ENCODE measurements at places on chromosomes 1 and 21. TPM values are rescaled to one million over a fixed set of nuclear protein-coding genes. Genes with fewer than 3 reads are reported as not detected.

DNA sequence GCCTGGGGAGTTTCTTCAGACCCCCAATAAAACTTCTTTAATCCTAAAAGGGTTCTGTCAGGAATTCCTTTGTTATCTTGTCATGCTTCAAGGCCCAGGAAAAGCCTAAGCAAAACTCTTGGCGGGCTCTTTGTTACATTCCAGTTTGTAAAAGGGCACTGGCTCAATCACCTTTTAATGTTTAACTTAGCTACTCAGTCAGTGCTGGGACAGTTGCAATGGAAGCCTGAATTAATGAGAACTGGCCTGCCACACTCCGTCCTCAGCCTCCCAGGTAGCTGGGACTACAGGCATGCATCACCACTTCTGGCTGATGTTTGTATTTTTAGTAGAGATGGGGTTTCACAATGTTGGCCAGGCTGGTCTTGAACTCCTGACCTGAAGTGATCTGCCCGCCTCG lies 21.3 kb upstream of the ASB17 start:
- no peak for DNase-seq

DNA sequence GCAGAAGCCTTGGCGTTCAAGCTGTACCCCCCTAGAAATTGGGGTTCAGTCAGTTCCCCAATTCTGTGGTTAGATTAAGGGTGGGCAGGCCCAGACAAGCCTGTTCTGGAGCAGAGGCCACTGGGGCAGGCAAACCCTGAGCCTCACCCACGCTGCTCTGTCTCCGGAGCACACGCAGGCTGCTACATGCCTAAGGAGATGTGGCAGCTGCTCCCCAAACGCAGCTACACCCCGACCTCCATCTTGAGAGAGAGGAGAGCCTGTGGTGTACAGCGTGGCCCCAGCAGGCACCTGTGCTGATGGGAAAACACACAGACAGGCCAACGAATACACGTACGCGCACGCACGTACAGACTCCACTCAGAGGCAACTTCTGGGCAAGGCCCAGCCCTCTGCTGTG lies 33.9 kb upstream of the GRHL3 start:
- no peak for DNase-seq

DNA sequence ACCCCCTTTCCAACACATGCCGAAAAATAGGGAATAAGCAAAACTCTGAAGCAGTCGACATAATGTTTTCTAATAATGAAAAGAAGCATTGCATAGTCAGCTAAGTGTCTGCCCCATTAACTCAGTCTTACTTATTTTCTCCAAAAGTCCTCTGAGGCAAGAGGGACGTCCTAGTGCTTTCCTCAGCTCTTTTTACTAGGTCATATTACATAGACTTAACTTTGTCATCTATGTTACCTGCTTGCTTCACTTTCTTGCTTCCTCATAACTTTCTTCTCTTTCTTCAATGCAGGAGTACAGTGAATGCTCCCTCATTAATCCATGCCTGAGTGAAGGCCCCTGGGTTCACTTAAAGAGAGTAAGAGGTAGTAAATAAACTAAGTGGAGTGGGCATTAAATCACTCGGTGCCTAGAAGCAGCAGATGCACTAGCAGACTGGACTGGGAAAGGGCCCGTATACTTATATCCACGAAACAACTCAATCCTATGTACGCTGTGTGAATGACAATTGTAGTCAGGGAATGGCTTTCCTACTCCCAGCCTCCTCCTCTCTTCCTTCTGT lies 210.5 kb upstream of the SPAG17 start:
- no peak for DNase-seq

DNA sequence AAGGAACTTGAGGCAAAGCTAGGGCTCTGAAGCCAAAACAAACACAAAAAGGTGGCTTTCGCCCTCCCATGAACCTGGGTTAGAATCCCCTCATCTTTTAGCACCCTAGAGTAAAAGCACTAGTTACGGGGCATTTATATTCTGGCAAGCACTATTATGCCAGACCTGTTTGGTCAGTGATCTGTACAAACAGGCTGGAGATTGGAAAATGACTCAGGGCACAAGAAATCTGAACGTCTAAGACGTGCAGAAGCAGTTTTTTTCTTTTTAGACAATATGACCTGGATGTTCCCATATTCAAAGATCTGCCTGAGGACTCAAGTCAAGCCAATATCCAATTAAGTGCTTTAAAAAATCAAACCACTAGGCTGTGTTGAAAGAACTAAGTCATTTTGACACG lies 3.0 kb downstream of the ZNF436 start:
- DNase-seq, result no peak

- DNase-seq, result no peak
Measured at GRCh38 chr1:44390277-44390676, 14.8 kb upstream of the RNF220 start.

DNA sequence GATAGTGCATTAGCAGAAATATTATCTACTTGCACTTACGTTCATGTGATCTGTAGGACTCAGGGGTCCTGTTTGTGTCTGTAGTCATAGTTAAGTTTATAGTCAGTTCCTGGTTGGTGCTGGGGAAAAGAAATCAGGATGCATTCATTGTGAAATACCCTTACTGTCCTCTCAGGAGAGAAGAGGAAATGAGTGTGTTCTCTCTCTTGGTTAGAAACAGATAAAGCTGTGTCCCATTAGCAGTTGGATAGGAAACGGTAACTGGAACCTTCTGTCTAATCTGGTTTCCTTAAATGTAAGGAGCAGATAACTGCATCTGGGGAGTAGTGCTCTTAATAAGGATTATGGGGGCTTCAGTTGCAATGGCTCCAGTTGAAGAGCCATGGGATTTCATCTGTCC lies 8.9 kb downstream of the SDCCAG8 start:
- peak; percentile 79 for DNase-seq

GRCh38 chr1:174815474-174815908 lies 184.3 kb upstream of the CACYBP start:
- no peak for DNase-seq

DNA sequence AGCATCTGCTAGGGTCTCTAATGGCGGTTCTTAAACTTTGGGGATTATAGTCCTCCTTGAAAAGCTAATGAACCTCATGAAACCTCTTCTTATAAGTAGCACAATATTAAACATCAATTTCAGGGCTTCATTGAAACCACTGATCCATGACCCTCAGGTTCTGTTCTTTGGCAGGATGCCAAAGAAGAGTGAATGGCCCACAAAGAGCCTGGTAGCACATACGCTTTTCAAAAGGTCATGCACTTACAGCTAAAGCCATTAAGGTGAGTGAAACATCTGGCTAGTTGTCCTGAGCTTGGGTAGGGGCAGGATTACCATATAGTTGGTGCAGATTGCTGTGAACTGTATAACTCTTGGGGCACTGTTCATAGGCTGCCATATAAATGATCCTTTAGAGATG lies 42.3 kb downstream of the MDM4 start:
- DNase-seq, result no peak

DNA sequence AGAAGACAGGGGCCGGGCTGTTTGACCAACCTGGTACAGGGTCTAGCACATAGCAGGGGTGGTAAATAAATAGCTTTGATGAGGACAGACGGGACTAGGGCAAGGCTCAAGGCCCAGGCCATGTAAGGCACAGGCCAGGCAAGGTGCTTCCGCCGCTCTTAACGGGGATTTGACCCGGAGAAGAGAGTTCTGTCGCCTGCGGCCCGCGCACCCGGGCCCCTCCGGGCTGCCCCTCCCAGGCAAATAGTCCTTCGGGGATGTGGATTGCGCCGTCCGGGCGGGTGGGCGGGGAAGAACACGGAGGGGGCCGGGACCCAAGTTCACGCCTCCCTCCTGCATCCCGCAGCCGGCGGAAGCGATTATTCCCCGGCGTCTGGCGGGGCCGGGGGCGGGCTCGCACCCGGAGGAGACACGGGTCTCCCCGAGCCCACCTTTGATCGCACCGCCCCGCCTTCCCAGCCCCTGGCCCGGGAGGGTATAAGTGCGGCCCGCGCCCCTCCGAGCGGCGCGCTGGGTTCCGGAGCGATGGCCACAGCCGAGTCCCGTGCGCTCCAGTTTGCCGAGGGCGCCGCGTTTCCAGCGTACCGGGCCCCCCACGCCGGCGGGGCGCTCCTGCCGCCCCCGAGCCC lies at the start of gene MIXL1:
Gene MIXL1, plus strand, starts transcription at position 508 of the 629 bp plus-strand sequence. Its CDS starts 18 bp downstream, at position 526.
- DNase-seq, result no peak

DNA sequence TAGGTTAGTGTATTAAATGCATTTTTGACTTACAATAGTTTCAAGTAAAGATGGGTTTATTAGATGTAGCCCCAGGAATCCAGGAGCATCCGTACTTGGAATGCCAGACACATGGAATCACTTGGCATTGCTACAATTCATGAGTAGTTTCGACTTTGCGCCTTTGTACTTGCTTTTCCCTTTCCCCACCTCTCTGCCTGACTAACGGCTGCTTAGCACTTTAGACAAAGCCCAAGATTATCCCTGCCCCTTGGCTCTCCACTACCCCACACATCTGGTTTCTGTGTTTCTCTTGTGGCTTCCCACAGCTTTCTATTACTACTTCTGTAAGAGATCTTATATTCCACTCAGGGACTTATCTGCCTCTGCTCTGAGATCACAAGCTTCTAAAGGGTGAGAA lies 397.7 kb upstream of the POU3F1 start:
- DNase-seq, result no peak

DNA sequence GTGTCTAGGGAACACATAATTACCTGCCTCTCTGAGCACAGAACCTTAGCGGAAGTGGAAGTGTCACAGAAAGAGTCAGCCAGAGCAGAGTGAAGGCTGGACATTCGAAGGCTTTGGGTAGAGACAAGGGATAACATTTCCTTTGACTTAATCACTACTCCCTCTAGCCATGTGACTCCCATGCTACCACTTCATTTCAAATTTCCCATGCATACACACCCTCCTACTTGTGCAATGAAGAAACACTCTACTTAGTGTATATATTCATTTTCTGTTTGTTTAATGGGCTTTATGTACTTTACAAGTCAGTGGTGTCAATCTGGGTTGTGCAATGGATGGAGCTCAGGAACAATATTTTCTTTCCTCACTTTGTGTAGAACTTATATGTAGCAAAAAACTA lies 6.9 kb downstream of the ANKRD35 start:
- DNase-seq, result no peak

DNA sequence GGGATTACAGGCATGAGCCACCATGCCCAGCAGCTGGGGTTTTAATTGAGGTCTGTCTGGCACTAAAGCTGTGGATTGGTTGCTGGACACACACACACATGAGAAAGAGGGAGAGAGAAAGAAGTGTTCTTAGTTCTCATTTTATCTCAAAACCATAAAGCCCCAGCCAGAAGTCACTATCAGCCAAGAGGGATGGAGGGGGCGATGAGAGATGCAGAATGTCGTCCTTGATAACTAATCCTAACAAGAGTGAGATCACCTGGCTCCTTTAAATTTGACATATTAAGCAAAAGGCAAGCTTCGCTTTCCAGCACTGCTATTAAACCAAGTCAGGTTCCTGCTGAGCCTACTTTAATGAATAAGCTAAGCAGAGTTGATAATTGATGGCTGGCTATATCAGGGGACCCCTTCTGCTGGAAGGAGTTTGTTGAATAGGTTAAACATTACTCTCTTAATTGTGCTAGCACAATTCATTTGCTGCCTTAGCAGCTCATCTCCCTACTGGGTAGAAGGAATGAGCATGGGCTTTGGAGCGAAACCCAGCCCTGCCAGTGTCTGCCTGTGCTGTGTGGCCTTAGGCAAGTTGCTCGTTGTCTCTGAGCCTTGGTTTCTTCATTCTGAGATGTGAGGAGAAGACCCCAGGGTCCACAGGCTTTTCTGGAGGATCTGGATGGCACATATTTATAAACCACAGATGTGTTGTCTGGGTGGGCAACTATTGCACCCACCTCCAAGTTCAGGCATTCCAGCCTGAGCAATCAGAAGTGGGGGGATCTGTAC lies 50.8 kb downstream of the ALPL start:
- no peak for DNase-seq

DNA sequence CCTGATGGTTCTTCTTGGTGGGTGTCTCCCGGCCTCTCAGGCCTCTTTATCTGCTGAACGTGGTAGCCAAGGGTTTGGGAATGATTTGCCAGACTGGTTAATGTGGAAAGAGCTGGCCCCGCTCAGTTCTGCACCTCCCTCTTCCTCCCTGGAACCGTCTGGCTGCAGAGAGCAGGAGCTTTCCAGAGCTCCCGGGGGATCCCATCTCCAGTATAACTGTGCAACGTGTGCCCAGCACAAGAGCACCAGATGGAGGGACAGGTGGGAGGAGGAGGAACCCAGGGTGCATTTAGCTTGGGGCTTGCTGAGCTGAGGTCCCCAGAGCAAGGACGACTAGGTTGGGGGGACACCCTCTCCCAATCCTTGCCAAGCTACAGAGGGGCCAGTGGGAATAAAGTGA lies 5.0 kb downstream of the TFF1 start:
- no peak for DNase-seq

GRCh38 chr1:59857679-59858354 lies 43.1 kb downstream of the HOOK1 start:
- DNase-seq, result no peak

- no peak for DNase-seq
Measured at GRCh38 chr21:46185716-46186115, 1.5 kb upstream of the SPATC1L start.

GRCh38 chr1:118963456-118964430 lies 24.4 kb downstream of the TBX15 start:
- DNase-seq, result no peak

DNA sequence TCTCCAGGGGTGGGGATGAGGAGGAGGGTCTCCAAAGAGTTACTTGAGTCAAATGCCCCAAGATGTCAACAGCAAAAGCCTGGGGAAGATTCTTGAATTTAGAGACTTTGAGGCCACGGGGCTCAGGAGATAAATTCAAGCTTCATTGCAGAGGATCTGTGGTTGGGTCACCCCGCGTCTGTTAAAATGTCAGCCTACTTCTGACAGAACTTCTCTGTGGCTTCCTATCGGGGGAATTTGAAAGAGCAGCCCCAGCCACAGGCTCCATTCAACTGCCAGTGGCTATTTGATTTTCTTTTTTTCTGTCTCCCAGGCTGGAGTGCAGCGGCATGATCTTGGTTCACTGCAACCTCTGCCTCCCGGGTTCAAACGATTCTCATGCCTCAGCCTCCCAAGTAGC lies 62.5 kb upstream of the EFHD2 start:
- no peak for DNase-seq

MYOG gene
- total RNA-seq, result not detected

CHAF1B gene
- total RNA-seq, result 8.2 TPM

F13B gene
- total RNA-seq, result not detected

DENND2C gene
- 0.32 TPM for total RNA-seq

ANKRD65 gene
- 0.07 TPM for total RNA-seq

ADORA1 gene
- not detected for total RNA-seq

GBP2 gene
- total RNA-seq, result 61.6 TPM

Measured in pulmonary artery endothelial cell (primary cell).